HS-5 (cell line): ENCODE measurements at places on chromosomes 2 and 18.
A peak's percentile ranks its signal among the peaks of the same experiment; 100 is the strongest.

- DNase-seq: peak; percentile 35
These were observed 437.5 kb downstream of the NR4A2 start for GRCh38 chr2:155895016-155895415.

- no peak for DNase-seq
These were observed 228.3 kb downstream of the TWIST2 start for GRCh38 chr2:239075918-239076758.

DNA sequence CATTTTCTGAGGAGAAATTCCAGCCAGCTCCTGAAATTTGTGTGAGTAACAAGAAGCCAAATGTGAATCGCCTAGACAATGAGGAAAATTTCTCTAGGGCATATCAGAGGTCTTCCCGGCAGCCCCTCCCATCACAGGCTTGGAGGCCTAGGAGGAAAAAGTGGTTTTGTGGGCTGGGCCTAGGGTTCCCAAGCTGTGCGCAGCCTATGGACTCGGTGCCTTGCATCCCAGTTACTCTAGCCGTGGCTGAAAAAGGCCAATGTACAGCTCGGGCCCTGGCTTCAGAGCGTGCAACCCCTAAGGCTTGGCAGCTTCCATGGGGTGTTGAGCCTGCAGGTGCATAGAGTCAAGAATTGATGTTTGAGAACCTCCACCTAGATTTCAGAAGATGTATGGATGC lies 556.2 kb upstream of the DSEL start:
- no peak for DNase-seq

GRCh38 chr18:56748698-56749268 lies 97.6 kb downstream of the WDR7 start:
- peak; percentile 5 for DNase-seq

- no peak for DNase-seq
These were observed 10.8 kb downstream of the ALPP start for GRCh38 chr2:232389327-232389726.

DNA sequence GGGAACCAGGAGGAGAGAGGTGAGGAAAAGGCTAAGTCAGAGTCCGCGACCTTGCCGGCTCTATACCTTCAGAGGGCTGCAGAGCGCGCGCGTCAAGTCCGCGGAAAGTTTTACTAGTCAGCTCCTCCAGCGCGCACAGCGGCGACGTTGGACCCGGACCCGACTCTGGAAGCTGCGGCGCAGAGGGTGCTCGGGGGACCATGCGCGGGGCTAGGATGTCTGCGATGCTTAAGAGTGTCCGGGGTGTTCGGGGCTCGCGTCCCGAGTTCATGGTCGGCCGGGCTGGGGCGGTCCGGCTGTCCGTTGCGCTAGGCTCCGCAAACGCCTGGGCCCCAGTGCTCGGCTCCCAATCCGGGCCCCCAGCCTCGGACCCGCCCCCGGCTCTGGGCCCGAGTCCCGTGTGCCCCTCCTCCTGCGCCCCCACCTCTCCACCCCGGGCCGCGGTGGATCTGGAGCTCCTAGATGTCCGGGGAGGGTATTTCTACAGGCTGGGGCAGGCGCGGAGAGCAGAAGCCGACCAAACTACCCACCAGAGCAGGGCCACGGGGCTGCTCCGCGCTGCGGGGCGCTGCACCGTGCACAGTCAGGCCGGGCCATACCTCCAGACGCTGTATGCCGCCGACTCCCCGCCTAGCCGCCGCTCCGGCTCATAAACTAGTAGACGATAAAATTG lies at the start of gene LBX2:
Gene LBX2 (minus strand): TSS at position 337 of the 673 bp plus-strand sequence. CDS start 66 bp downstream, at position 271.
- DNase-seq: no peak
